Lung (tissue), 17 donors: ENCODE measurements at places on chromosomes 16 and 17. TPM values are rescaled to one million over a fixed set of nuclear protein-coding genes. Genes with fewer than 3 reads are reported as not detected.
A peak's percentile ranks its signal among the peaks of the same experiment; 100 is the strongest.

Gene CBLN1
- total RNA-seq = 0.40 TPM

Gene HEATR9
- total RNA-seq = not detected

Gene ZG16B
- total RNA-seq = 4.7 TPM

Gene CCL17
- total RNA-seq = not detected

Gene CCL14
- total RNA-seq = 2.9 TPM

Gene CHST6
- 8.5 TPM for total RNA-seq

Gene KIF19
- 12.7 TPM for total RNA-seq

DNA sequence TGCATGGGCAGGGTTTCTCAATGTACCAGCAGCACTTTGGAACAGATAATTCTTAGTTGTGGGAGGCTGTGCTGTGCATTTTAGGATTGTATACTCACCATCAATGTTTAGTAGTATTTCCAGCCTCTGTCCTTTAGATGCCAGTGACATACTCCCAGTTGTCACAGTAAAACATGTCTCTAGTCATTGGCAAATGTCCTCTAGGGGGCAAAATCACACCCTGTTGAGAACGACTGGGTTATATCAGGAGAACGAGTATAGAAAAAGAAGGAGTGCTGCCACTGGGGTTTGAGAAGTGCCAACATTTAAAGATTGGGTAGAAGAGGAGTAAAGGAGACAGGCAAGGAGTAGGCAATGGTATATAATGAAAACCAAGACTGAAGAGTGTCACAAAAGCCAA, 37.9 kb upstream of the SMIM36 start:
- no peaks in the 10 kb centered on the region for H3K36me3 ChIP-seq
- no peaks in the 10 kb centered on the region for H3K4me1 ChIP-seq
- H3K4me3 ChIP-seq = no peak overlapping the region
- H3K27me3 ChIP-seq = no peaks in the 10 kb centered on the region

DNA sequence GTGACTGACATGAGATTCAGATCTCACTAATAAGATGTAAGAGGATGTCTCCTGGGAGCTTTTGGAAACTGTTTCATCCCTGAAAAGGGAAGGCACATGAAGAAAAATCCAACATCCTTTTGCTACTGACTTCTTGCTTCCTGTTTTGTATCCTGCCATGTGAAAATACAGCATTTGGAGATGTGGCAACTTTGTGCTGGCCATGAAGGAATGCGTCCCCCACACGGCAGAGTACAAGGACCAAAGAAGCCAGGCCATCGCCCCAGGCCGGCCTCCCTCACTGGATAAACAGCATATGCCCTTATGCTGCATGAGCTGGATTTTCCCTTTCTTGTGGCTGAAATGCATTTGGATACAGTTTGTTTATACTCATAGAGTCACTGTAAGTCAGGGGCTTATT, 5.5 kb upstream of the HASPIN start:
- H3K36me3 ChIP-seq = peaks cover 45% of the 10 kb centered on the region
- H3K4me3 ChIP-seq = no peak overlapping the region
- peaks cover 5% of the 10 kb centered on the region for H3K4me1 ChIP-seq

DNA sequence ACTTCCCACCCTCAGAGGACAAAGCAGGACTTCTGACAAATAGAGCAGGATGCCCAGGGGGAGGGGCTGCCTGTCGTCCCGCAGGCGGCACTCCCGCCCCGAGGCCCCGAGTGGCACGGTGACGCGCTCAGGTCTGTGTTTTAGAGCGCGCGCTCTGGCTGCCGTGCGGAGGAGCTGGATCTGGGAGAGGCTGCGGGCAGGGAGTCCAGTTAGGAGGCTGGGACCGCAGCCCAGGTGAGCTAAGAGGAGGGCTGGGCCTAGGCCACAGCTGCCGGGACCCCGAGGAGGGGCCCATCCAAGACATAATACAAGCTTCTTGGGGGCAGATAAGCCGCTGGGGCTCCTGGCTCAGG, 6.4 kb downstream of the DOC2A start:
- DNase-seq = no peak
- H3K27me3 ChIP-seq = peaks cover 4% of the 10 kb centered on the region
- no peak overlapping the region for H3K27ac ChIP-seq
- H3K4me3 ChIP-seq = no peak overlapping the region

GRCh38 chr17:56441308-56441707, 152.2 kb upstream of the NOG start:
- no peak for DNase-seq
- H3K4me3 ChIP-seq = no peak overlapping the region
- no peak overlapping the region for H3K27ac ChIP-seq

DNA sequence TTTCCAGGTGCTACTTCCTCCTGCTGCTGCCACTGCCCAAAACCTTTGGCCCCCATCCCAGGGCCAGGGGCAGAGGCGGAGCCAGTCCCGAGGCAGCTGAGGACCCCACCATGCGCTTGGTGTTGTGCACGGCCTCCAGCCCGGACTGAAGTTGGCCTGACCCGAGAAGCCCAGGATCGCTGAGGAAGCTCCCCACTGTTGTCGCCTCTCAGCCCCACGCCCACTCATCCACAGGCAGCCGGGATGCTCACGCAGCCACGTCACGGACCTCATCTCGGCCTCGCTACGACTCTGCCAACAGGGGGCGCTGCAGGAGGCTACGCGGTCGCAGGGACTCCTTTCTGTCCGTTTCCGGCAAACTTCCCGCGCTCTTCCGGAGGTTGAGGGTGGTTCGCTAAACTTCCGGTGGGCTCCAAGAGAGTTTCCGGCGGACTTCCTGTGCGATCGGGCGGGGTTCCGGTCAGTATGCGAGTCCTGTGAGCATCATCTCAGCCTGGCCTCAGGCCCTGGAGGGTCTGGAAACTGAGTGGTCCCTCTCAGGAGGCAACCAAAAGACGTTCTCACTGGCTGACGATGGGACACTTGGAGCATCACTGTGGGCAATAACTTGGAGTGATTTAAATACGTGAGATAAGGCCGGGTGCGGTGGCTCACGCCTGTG, 12.4 kb downstream of the ZG16B start:
- peaks cover 4% of the 10 kb centered on the region for H3K27me3 ChIP-seq
- H3K27ac ChIP-seq = peak overlapping the region; percentile 75
- H3K36me3 ChIP-seq = no peaks in the 10 kb centered on the region
- DNase-seq = peak; percentile 37

DNA sequence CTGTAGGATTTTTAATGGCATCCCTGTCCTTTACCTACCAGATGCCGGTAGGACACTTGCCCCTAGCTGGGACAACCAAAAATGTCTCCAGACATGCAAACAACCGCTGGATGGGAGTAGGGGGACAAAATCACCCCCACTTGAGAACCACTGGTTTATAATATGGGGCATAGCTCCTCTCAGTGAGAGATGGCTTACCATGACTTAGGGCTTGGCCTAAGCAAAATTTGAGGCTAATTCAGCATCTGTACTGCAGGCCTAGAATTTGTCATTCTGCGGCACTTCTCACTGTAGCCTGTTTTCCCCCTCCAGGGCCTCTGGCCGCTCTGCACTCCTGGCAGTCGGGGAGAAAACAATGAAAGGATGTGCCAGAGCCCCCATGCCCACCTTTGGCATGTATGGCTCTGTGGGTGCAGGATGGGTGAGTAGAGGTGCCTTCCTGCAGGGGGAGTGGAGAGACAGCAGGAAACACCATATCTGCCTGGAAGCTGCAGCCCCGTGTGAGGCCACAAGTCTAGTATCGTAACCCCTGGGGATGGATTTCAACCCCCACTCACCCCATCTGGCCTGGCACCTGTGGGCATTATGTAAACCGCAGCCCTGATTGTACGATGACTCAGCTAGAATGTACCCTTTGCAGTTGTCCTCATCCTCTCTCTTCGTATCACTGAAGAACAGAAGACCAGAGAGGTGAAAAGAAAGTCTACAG, 268.1 kb downstream of the SOX9 start:
- no peak for DNase-seq
- H3K36me3 ChIP-seq = no peaks in the 10 kb centered on the region
- H3K27ac ChIP-seq = no peak overlapping the region
- H3K4me1 ChIP-seq = peaks cover 7% of the 10 kb centered on the region
- H3K4me3 ChIP-seq = no peak overlapping the region
- H3K27me3 ChIP-seq = no peaks in the 10 kb centered on the region

DNA sequence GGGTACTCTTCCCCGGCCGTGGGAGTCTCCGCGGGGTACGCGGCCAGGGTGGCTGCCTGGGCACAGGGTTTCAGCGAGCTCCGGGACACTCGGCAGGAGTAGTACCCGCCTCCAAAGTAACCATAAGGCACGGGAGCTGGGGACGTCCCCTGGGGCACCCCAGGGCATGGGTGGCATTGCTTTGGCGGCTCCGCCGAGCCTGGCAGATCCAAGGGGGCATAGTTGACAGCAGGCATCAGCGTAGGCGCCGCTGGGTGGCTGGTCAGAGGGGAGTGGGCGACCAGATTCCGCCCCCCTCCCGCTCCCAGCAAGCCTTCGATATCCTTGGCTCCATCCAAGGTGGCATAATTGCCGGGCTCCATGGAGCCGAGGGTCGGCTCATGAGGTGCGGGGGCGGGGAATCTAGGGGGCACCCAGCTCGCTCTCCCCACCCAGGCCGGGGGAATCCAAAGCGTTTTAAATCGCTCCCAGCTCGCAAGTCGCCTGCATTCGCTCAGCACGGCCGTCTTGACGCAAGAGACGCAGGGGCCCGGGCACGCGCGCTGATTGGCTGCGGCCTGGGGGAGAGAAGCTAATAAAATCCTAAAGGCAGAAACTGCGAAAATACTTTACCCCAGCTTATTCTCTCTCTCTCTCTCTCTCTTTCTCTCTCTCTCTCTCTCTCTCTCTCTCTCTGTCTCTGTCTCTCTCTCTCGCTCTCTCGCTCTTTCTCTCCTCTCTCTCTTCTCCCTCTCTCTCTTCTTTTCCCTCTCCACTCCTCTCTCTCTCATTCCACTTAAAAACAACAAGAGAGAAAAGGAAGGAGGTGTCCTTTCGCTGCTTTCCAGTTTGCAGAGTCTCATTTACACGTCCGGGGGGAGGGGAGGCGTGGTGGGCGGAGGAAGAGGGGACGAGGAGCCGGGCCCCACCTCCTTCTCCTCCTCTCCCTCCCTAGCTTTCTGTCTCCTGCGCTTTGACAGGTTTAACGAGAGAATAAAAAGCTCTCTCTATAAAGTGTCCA, at the start of gene HOXB13:
TSS of gene HOXB13 (minus strand) at position 519 of the 1,000 bp plus-strand sequence. CDS start at position 362, 157 bp downstream.
- no peak within 1 kb of the TSS for H3K4me3 ChIP-seq
- DNase-seq = peak; percentile 67
- H3K4me1 ChIP-seq = peaks cover 2% of the 10 kb centered on the region
- no peaks in the 10 kb centered on the region for H3K36me3 ChIP-seq

DNA sequence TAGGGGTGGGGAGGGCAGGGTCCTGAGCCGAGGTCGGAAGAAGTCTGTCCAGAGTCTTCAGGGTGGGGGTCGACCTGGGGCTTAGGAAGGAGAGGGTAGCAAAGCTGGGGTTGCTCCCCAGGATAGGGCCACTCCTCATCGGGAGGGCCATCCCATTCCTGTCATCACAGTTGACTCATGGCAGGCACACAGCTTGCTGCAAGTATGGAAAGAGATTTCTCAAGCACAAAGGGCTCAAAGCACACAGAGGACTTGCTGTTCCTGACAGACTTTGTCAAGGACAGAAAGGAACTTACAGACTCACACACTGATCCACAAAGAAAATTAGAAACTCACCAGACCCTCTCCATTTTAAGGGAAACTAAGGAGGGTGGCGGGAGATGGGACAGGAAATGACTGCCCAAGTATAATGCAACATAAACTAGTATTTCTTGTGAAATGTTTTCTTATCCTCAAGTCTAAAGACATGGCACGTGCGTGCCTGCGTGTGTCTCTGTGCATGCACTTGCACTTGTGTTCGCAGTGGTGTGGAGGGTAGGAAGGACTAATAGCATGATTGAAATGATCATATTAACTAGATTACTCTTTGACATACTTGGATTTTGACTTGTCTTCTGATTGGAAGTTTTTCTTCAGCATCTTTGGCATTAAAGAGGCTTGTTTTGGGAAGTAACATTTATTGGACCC, 2.4 kb downstream of the AOC2 start:
- no peaks in the 10 kb centered on the region for H3K27me3 ChIP-seq
- peaks cover 28% of the 10 kb centered on the region for H3K36me3 ChIP-seq
- no peak overlapping the region for H3K4me3 ChIP-seq
- no peak overlapping the region for H3K27ac ChIP-seq
- no peak for DNase-seq

GRCh38 chr17:66459811-66460270, 157.4 kb downstream of the PRKCA start:
- H3K4me1 ChIP-seq = peaks cover 6% of the 10 kb centered on the region
- no peaks in the 10 kb centered on the region for H3K27me3 ChIP-seq
- no peaks in the 10 kb centered on the region for H3K36me3 ChIP-seq
- H3K4me3 ChIP-seq = no peak overlapping the region

DNA sequence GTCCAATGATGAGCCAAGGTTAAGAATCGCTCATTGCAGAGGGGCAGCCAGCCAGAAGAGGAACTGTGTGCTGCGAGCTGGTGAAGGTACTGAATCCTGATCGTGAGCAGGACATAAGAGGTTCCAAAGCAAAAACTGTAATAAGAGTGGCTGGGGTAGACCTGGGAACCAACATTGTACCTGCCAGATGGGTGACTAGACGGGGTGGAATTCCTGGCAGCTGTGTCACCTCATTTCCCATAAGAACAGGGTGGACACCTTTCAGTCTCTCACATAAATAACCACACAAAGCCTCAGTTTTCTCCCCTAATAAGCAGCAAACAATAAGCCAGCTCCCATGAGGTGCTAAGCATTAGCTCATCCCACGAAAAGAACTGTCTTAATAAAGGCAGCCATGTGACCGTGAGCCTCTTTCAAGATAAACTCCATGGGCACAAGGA, 290.3 kb downstream of the SOX9 start:
- peaks cover 8% of the 10 kb centered on the region for H3K4me1 ChIP-seq
- no peak overlapping the region for H3K27ac ChIP-seq
- H3K4me3 ChIP-seq = no peak overlapping the region
- DNase-seq = no peak
